ENCODE measurements at places on chromosomes 2 and 18.

DNA sequence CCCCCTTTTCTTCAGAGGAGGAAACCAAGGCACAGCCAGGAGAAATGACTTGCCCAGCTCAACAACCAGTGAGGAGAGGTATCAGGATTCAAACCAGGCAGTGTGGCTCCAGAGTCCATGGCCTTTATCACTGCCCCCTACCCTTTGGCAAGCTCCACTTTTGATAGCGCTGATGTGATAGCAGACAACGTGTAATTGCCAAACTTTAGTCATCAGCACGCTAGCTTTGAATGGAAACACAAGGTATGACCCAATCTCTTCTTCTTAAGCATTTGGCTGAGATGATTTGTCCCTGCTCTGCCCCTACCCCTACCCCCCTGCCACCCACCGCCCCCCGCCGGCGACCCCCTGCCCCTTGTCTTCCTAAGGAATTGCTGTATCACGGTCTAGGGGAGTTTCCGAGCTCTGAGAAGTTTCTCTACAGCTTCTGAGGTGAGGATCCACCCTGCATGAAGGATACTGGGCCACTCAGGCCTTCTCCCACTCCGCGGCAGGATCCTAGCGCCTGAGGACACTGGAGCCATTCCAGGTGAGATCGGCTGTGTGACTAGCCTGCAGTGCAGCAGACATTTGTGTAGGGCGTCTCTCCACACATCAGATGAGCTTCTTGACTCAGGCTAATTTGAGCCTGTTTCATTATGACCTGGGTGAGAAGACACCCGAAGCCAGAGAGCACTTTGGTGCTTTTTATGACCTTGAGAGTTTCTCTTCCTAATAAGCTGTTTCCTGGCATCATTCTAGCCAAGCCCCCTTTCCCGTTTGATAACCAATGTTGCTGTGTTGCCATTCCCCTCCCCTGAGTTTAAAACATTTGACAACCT is 75.1 kb upstream of the MAP4K4 start:
- DNase-seq, result no peak

DNA sequence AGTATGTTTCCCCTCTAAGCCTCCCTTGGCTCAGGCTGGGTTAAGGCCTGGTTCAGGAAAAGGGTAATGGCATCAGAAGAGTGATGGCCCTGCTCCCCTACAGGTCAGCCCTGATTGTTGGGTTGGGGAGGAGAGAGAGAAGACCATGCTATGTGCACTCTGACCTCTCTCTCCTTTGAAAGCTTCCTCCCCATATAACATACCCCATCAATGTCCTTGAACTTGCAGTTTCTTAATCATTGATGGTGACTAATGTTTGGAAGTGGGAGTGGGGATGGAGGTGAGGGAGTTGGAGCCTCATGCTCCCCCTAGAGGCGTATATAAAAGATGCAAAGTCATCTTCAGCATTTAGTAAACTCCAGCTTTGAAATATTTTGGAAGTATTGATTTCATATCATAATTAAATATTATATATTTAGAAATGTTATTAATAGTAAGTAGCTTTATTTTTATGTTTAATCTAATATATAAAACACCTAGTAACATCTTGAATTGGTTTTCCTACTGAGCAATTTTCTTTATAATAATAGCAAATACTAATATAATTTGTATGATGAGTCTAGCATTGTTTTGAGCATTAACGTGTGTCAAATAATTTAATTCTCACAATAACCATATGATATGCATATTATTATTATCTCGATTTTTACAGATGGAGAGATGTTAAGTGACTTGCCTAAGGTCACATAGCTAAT is 8.8 kb downstream of the PLCL1 start:
- DNase-seq, result no peak

- DNase-seq, result no peak
These were observed 73.0 kb upstream of the KCTD1 start for GRCh38 chr18:26621161-26622026.

- DNase-seq, result no peak
These were observed 12.1 kb downstream of the MRPL44 start for GRCh38 chr2:223969315-223969714.

- peak; percentile 81 for DNase-seq
These were observed 9.1 kb downstream of the EPAS1 start for GRCh38 chr2:46306330-46306751.

- DNase-seq, result peak; percentile 5
These were observed 7.3 kb upstream of the PLEK start for GRCh38 chr2:68357605-68358337.

DNA sequence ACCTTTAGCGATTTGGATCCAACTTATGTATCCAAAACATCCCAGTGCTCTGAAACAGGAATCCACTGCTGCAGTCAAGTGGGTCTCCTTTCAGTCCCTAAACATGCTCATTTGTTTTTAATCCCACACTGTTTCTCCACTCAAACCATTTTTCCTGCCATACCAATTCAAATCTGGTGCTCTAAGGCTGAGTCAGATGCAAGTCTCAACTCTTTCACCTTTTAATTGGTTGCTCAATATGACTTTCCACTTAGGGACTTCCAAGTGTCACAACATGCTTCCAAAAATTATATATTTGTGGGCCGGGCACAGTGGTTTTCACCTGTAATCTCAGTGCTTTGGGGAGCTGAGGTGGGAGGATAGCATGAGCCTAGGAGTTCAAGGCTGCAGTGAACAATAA is 113.4 kb upstream of the TANK start:
- no peak for DNase-seq

DNA sequence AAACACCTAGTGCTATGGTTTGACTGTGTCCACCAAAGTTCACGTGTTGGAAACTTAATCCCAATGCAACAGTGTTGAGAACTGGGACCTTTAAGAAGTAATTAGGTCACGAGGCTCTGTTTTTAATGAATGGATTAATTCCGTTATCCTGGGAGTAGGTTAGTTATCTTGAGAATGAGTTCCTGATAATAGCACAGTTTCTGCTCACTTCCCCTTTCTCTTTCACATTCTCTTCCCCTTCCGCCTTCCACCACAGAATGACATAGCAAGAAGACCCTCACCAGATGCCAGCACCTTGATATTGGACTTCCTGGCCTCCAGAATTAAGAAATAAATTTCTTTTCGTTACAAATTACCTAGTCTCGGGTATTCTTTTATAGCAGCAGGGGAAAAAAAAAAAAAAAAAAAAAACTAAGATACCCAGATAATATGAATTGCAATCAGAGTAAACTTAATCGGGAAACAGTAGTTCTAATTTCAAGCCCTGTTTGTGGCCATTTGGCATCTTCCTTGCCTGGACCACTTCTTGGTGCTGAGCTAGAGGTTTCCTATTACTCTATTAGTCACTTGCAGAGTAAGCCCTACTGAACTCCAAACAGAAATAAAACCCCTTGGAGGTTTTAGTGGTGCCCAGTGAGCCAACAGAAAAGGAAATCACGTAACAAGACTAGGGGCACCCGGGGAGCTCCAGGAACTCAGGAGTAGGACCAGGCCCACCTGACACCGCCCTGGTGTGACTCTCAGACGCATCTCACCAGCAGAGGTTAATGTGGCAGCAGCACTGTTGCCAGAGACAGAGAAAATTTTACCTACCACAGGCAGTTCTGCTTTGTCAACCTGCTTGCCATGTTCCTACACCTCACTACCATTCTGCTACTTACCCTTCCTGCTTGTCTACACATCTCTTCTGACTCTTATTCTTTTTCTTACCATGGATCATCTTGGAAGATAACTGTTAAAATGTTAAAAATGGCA is 147.6 kb upstream of the CAB39 start:
- DNase-seq, result no peak

DNA sequence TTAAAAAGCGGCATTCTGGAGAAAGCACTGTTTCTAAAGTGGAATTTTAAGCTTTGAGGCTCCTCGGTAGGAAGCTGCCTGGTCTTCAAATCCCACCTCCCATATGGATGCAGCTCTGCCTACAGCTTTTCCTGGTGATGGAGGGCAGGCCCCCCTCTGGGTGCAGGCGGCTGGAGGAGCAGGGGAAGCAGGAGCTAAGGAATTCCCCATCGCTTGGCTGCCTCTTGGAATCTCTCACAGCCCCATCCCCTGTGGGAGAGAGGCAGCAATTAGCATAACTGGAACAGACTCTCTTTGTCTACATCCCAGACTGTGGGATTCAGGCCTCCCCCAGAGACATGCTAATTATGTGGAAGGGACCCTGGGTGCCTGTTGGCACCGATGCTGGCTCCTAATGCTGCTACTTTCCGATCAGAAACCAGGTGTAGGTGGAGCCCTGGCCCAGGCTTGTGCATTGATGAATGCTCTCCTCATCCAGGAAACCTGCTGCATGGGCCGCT is 51.3 kb downstream of the LIPG start:
- no peak for DNase-seq

DNA sequence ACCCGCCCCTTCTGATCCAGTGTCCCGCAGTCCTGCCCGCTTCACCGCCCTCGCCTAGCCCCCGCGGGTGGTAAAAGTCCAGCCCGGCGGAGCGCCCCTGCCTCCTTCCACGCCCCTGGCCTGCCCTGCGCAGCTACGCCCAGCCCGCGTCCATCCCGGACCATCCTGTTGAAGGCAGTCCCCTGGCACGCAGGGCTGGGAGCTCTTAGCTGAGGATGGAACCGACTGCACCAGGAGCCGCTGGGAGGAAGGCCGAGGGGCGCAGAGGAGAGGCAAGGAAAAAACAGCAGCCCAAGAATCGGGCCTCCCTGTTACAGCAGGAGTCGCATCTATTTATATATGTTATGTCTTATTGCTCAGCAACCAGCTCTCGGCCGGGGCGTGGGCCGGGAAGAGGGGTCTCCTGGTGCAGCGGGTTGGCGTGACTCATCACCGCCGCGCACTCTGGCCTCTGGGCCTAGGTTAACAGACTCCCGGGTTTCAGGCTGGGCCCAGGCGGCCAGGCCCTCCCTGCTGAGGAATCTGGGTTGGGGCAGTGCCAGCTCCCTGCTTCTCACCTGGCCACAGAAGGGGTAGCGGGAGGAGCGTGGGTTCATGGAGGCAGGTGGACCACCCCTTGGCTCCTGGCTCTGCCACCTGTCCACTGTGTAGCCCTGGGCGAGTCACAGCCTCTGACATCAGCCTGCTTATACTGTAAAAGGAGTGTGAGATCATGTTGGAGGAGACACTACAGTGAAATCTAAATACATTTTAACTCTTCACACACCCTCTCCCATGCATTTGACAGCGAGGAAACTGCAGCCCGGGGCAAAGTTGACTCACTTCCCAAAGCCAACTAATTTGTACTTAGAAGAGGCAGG is 13.4 kb upstream of the MAP3K2 start:
- no peak for DNase-seq

DNA sequence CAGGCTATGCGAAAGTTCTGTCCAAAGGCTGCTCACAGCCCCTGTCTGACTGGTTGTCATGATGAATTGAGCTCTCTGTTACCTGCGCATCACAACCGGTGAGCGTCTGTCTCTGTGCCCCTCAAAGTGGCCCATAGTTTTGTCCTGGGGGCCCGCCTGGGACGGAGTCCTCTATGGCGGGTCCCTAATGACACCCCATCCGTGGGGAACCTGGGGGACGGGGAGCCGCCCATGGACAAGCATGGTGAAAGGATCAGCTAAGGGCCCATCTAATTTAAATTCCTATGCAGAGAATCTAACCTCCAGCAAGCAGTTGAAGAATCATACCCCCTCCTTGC is 473 bp downstream of the ELMOD3 start:
- DNase-seq, result no peak

- no peak for DNase-seq
These were observed 158.8 kb upstream of the SMIM21 start for GRCh38 chr18:75586130-75586889.

DNA sequence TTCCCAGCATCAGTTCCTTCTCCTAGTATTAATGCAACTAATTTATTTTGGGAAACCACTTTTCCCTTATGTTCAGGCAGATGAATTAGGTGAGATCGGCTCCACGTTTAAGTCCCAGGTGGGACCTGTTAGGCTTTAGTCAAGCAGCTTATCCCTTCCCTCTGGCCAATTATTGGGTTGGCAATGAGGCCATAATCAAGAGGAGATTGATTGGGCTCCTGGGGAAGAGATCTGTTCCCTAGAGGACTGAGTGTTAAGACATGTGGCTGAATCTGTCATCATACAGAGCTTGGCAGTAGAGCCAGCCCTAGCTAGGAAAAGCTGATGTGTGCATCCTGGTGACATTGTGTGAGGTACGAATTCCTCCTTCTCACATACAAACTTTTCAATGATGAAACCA is 104.4 kb downstream of the PTH2R start:
- DNase-seq, result no peak

- DNase-seq, result no peak
These were observed 631 bp downstream of the GYPC start for GRCh38 chr2:126656431-126657147.

DNA sequence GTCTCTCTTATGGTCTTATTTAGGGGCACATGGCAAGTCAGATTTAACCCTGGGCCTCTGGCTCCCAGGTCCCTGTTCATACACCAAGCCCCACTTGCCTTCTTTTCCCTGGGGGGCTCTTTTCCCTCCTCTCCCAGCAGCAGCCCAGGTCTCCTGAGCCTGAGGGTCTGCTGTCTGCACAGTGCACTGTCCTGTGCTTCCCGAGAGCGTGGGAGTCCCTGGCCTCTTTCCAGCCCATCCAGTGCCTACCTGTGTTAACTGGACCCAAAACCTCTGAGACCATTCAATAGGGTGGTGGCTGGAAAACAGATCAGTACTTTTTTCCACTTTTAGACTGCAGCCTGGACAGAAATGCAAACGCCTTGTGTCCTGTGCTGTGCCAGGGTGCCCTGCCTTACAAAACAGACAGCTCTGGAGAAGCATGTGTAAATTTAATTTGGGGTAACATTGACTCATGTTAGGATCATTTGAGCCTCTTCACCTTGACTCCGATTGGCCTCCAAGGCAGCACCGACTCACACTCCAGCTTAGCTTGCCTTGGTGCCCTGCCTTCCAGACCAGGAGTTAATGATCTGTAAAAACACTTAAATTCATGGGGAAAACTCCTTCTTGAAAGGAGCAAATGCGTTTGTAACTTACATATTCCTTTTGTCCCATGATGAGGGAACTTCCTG is 34.3 kb downstream of the TWIST2 start:
- DNase-seq, result no peak

DNA sequence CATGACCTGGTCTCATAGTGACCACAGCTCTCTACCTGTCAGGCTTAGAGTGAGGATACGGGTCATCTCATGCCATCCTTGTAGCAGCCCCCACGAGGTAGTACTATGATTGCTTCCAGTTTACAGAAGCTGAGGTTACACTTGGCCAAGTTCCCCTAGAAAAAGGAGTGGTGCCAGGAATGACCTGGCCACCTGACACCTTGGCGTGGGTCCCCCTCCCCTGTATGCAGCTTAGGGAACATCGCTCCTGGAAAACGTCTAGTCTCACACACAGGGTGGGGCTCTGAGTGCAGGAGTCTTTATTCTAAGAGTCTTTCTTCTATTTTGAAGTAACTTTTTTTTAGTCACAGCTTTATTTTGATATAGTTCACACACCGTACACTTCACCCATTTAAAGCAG is 14.8 kb downstream of the NPPC start:
- DNase-seq, result no peak

- no peak for DNase-seq
These were observed 59.4 kb downstream of the STEAP3 start for GRCh38 chr2:119282996-119283511.

- no peak for DNase-seq
These were observed 10.1 kb downstream of the COL4A4 start for GRCh38 chr2:227153758-227154486.

GRCh38 chr2:86790676-86791572 is at the start of gene CD8A:
TSS of gene CD8A (minus strand) at chr2:86790913. CDS start at chr2:86790825, 88 bp downstream.
- no peak for DNase-seq

All from NCI-H1417 treated with DMSO at 0.1 percent for 48 hours (cell line).